ENCODE measurements at places on chromosomes 5 and 9.

GRCh38 chr5:176412517-176413254 is 3.7 kb downstream of the CLTB start:
- no peak for DNase-seq

DNA sequence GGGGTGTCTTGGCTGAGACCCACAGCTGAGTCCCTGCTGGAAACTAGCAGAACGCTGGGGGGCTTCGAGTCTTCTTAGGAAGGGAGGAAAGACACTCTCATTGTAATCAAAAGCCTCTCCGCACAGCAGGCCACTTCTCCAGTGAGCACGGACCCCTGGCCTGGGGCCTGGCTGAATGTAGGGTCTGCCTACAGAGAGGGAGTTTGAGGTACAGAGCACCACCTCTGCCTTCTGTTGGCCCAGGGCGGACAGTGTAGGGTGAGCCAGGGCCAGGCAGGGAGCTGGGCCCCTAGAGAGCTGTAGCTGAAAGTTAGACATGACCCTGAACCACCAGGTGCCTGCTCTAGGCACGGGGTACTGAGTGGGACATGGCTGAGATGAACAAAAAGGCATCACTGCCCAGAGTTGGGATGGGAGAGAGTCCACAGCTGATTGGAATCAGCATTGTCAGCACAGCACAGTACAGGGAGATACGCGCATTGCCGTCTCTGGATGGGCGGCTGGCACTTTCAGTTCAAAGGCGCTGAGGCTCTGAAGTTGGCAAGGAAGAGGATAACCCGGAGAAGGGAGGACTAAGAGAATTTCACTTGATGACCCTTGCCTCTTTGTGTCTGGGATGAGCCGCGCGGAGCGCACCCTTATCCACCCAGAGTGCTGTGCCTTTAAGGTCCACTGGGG is 363 bp upstream of the SLC25A48 start:
- no peak for DNase-seq

GRCh38 chr5:113663879-113664541 is 150.5 kb downstream of the YTHDC2 start:
- no peak for DNase-seq

GRCh38 chr9:111161015-111161415 is 122.7 kb upstream of the LPAR1 start:
- DNase-seq, result no peak

DNA sequence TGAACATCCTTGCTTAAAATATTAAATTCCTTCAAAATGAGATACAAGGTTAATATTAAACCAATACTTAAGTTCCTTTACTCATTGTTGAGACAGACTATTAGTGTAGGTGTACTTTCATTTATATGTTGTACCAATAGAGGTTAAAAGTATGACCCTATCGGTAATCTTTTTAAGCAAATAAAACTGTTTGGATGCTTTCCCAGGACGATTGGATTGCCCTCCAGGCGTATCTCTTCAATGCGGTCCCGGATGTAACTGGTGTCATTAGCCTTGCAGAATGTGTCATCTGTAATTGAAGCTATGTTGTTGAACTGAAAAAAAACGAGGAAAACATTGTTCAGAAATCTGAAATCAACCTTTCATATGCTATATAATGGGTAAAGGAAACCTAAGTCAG is 18.9 kb downstream of the OGN start:
- no peak for DNase-seq

Measured in bone marrow (tissue), 2 donors.